ENCODE measurements at places on chromosomes 5 and 9. TPM values are rescaled to one million over a fixed set of nuclear protein-coding genes. Genes with fewer than 3 reads are reported as not detected.

- DNase-seq, result no peak
- no peaks in the 10 kb centered on the region for H3K4me1 ChIP-seq
- H3K27me3 ChIP-seq, result no peaks in the 10 kb centered on the region
- H3K27ac ChIP-seq, result peak overlapping the region; percentile 73
- H3K4me3 ChIP-seq, result no peak overlapping the region
- peaks cover 21% of the 10 kb centered on the region for H3K36me3 ChIP-seq
Observed at GRCh38 chr5:142000704-142001484, 11.9 kb downstream of the GNPDA1 start.

- peak; percentile 40 for DNase-seq
- peaks cover 23% of the 10 kb centered on the region for H3K36me3 ChIP-seq
- no peak overlapping the region for H3K27ac ChIP-seq
- no peak overlapping the region for H3K4me3 ChIP-seq
- H3K4me1 ChIP-seq, result peaks cover 58% of the 10 kb centered on the region
Observed at GRCh38 chr9:128689293-128689774, 312 bp downstream of the SET start.

Gene RNF145
- total RNA-seq, result 92.1 TPM

DNA sequence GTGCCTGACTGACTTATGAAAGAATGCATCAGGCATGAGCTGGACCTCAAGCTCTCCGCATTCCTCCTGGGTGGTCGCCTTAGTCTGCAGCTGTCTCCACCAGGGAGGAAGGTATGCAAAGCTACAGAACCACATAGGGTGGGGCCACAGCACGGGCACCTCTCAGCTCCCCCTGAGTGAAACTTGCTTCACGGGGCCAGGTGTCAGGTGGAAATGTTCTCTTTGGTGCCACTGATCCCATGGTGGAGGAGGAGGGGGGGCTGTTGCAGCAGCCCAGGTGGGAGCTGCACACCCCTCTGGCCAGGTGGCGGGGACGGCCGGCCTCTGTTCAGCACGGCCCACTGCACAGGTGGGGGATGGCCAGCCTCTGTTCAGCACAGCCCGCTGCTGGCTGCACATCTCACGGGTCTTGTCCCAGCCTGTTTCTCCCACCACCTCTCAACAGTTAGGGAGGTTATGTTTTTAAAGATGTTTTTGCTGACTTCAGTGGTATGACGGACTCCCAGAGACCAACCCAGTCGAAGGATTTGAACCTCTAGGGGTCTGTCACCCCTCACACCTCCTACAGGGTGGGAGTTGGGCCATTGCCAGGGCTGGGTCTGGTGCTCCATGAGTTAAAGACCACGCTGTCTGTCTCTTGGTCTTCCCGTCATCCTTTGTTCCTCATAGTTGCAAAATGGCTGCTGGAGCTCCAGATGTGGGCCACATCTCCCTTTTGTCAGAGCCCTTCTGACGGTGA lies 34.3 kb downstream of the MRPL36 start:
- no peak overlapping the region for H3K4me3 ChIP-seq
- H3K36me3 ChIP-seq, result no peaks in the 10 kb centered on the region
- H3K4me1 ChIP-seq, result peaks cover 17% of the 10 kb centered on the region
- no peak for DNase-seq
- no peaks in the 10 kb centered on the region for H3K27me3 ChIP-seq

- no peak for DNase-seq
- no peaks in the 10 kb centered on the region for H3K27me3 ChIP-seq
- H3K4me3 ChIP-seq, result no peak overlapping the region
- H3K4me1 ChIP-seq, result peaks cover 71% of the 10 kb centered on the region
- peaks cover 2% of the 10 kb centered on the region for H3K36me3 ChIP-seq
- no peak overlapping the region for H3K27ac ChIP-seq
Observed at GRCh38 chr9:79630521-79631403, 59.0 kb downstream of the TLE4 start.

Gene CDK7
- total RNA-seq, result 29.4 TPM

DNA sequence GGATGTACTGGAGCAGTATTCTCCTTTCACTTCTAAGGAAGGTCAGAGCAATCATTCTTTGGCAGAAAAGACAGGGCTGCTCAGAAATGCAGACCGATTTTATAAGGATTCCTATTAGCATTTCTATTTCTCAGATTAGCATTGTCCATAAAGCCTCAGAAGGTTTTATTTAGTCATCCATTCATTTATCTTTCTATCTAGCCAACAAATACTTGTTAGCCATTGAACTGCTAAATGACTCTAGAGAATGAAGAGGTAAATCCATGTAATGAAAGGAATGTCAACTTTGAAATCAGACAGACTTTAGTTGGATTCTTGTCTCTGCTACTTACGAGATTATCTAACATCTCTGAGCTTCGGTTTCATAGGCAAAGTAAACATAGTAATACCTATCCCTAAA lies 165.2 kb downstream of the SLC25A46 start:
- peaks cover 10% of the 10 kb centered on the region for H3K27me3 ChIP-seq
- H3K4me1 ChIP-seq, result no peaks in the 10 kb centered on the region
- no peaks in the 10 kb centered on the region for H3K36me3 ChIP-seq
- no peak overlapping the region for H3K27ac ChIP-seq
- no peak for DNase-seq
- no peak overlapping the region for H3K4me3 ChIP-seq

GRCh38 chr9:32581512-32582143 lies 8.7 kb upstream of the NDUFB6 start:
- peak; percentile 37 for DNase-seq
- no peak overlapping the region for H3K4me3 ChIP-seq
- no peak overlapping the region for H3K27ac ChIP-seq
- H3K4me1 ChIP-seq, result peaks cover 9% of the 10 kb centered on the region
- peaks cover 32% of the 10 kb centered on the region for H3K27me3 ChIP-seq

Gene SNCAIP
- total RNA-seq, result 10.2 TPM

- H3K4me3 ChIP-seq, result no peak overlapping the region
- H3K36me3 ChIP-seq, result no peaks in the 10 kb centered on the region
- DNase-seq, result no peak
- peaks cover 4% of the 10 kb centered on the region for H3K4me1 ChIP-seq
- H3K27me3 ChIP-seq, result peaks cover 20% of the 10 kb centered on the region
Observed at GRCh38 chr5:176574297-176574591, 25.1 kb downstream of the CDHR2 start.

Gene ZNF622
- total RNA-seq, result 24.0 TPM

DNA sequence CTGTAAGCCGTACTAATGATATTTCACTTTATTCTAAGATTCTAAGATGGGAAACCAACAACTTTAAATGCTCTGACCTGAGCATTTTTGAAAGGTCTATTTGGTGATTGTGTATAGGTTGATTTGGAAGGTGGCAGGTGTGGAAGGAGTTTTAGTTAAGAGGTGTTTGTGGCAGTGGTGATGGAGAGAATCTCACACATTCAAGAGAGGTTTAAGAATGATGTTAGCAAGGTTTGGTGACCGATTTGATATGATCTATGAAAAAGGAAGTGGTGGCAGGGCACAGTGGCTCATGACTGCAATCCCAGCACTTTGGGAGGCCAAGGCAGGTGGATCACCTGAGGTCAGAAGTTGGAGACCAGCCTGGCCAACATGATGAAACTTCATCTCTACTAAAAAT lies 319.2 kb upstream of the CD180 start:
- peaks cover 4% of the 10 kb centered on the region for H3K4me1 ChIP-seq
- H3K4me3 ChIP-seq, result no peak overlapping the region
- DNase-seq, result no peak
- H3K27me3 ChIP-seq, result no peaks in the 10 kb centered on the region

DNA sequence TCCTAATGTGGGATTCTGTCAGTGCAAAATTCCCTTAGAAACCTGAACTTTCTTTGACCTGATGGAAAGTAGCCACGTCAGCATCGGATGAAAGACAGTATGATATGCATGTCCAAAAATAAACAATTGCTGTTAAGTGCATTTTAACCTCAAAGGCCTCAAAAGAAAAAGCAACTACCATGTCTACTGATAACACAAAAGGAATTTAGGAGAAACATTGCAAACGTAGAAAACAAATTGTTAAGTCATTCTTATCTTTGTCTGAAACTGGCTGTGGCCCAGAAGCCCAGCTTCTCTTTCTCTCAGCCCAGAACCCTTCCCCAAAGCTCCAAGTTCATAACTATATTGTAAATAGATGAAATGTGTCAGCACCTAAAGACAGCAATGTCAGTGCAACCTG lies 11.1 kb upstream of the LHFPL2 start:
- H3K27me3 ChIP-seq, result no peaks in the 10 kb centered on the region
- no peak for DNase-seq
- H3K36me3 ChIP-seq, result no peaks in the 10 kb centered on the region
- no peak overlapping the region for H3K4me3 ChIP-seq
- no peaks in the 10 kb centered on the region for H3K4me1 ChIP-seq
- H3K27ac ChIP-seq, result no peak overlapping the region

DNA sequence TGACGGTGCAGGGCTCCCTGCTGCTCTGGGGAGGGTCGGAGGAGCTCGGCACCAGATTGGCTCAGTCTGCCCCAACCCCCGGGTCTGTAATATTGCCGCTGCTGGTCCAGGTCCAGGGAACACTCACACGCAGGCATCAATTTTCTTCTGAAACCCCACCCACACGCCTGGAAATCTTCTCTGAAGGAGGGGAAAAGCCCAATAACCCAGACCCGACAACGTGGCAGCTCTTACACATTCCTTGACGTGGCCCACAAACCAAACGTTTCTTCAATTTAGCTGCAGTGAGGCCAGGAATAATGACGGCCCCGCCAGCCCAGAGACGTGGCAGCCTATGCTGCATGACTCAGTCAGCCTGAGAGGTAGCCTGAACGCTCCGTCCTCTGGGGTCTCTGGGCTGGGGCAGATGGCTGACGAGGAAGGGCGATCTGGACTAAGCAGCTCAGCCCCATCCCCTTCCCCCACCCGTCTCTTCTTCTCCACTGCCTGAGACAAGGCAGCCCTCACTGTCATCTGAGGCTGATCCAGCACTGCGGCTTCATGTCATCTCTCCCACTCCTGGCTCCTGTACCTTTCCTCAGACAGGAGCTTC lies 9.9 kb upstream of the SPARC start:
- no peaks in the 10 kb centered on the region for H3K36me3 ChIP-seq
- peaks cover 64% of the 10 kb centered on the region for H3K4me1 ChIP-seq
- H3K27me3 ChIP-seq, result no peaks in the 10 kb centered on the region
- peak overlapping the region; percentile 98 for H3K27ac ChIP-seq
- peak overlapping the region; percentile 17 for H3K4me3 ChIP-seq

- H3K4me3 ChIP-seq, result no peak overlapping the region
- H3K27ac ChIP-seq, result no peak overlapping the region
- H3K36me3 ChIP-seq, result no peaks in the 10 kb centered on the region
- peaks cover 48% of the 10 kb centered on the region for H3K27me3 ChIP-seq
- DNase-seq, result peak; percentile 42
Observed at GRCh38 chr5:64612344-64612961, 77.8 kb upstream of the SHISAL2B start.

Gene ATG12
- 56.3 TPM for total RNA-seq

Gene MYMK
- total RNA-seq, result not detected

- H3K4me1 ChIP-seq, result peaks cover 5% of the 10 kb centered on the region
- no peak overlapping the region for H3K4me3 ChIP-seq
- no peaks in the 10 kb centered on the region for H3K36me3 ChIP-seq
- H3K27me3 ChIP-seq, result no peaks in the 10 kb centered on the region
- DNase-seq, result no peak
Observed at GRCh38 chr5:169655353-169655752, 18.3 kb downstream of the DOCK2 start.

Gene RLN1
- total RNA-seq, result 0.84 TPM

GRCh38 chr5:169921949-169922348 lies 58.3 kb downstream of the INSYN2B start:
- H3K36me3 ChIP-seq, result no peaks in the 10 kb centered on the region
- H3K4me3 ChIP-seq, result no peak overlapping the region
- no peaks in the 10 kb centered on the region for H3K27me3 ChIP-seq

GRCh38 chr5:178356431-178356872 lies 123.8 kb upstream of the PHYKPL start:
- no peaks in the 10 kb centered on the region for H3K36me3 ChIP-seq
- H3K27me3 ChIP-seq, result no peaks in the 10 kb centered on the region

GRCh38 chr5:181203777-181204112 lies 1.3 kb downstream of the TRIM7 start:
- H3K27me3 ChIP-seq, result peaks cover 90% of the 10 kb centered on the region
- peaks cover 17% of the 10 kb centered on the region for H3K36me3 ChIP-seq
- peaks cover 29% of the 10 kb centered on the region for H3K4me1 ChIP-seq
- no peak for DNase-seq
- no peak overlapping the region for H3K27ac ChIP-seq
- peak overlapping the region; percentile 84 for H3K4me3 ChIP-seq

GRCh38 chr5:143057580-143057999 lies 287.4 kb downstream of the ARHGAP26 start:
- H3K4me3 ChIP-seq, result no peak overlapping the region
- no peaks in the 10 kb centered on the region for H3K36me3 ChIP-seq
- no peak for DNase-seq
- H3K27me3 ChIP-seq, result no peaks in the 10 kb centered on the region
- H3K4me1 ChIP-seq, result no peaks in the 10 kb centered on the region

DNA sequence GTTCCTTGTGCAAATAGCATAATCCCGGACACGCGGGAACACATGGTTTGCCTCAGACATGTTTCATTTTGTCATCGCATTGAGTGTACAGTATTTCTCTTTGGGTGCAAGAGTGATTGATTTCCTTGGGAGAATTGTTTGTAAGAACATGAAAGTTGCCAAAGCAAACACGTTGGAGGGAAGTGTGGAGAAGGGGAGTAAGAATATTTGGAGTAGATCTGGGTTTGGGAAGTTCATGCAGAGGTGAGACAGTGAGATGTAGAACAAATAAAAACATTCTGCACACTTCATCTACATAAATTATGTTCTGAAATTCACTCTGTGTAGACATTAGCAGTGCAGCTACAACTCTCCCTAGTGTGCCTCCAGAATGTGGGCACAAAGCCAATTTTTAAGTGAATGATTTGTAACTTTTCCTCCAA lies 24.0 kb downstream of the FOXD1 start:
- H3K36me3 ChIP-seq, result no peaks in the 10 kb centered on the region
- peaks cover 7% of the 10 kb centered on the region for H3K4me1 ChIP-seq
- no peak overlapping the region for H3K27ac ChIP-seq
- H3K27me3 ChIP-seq, result peaks cover 99% of the 10 kb centered on the region
- no peak for DNase-seq

Gene PCA3
- total RNA-seq, result not detected

DNA sequence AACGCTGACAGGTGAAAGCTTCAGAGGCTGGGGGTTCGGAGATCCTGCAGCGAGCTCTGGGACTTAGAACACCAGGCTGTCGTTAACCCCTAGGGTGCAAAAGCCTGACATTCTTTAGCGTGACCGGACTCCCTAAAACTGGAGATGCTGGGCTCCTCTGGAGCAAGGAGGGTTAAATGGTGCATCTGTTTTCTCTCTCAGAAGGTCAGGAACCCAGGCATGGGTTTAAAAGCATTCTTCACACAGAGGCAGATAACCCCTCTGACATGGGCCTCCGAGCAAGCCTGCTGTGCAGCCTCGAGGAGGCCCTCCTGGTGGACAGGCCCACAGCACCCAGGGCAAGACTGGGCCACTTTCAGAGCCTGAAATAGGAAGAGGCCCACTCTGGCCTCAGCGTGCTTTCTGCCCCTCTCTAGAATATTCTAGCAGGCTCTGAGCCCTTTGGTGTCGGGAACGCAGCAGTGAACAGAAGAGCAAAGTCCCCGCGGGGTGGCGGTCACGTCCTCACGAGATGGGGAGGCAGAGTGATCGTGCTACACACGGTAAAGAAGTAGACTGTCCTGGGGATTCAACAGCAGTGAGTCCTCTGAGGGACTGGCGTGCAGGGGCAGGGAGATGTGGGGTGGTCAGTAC lies 124.8 kb downstream of the COL23A1 start:
- peaks cover 87% of the 10 kb centered on the region for H3K4me1 ChIP-seq
- H3K4me3 ChIP-seq, result no peak overlapping the region
- no peak for DNase-seq
- peaks cover 4% of the 10 kb centered on the region for H3K27me3 ChIP-seq

Gene GARIN3
- total RNA-seq, result not detected

- no peak overlapping the region for H3K27ac ChIP-seq
- H3K4me3 ChIP-seq, result no peak overlapping the region
- H3K4me1 ChIP-seq, result peaks cover 3% of the 10 kb centered on the region
- DNase-seq, result no peak
Observed at GRCh38 chr5:158995694-158996173, 104.0 kb downstream of the EBF1 start.

Data from neural crest cell (in vitro differentiated cells).